ENCODE measurements at places on chromosomes 6 and 20.

DNA sequence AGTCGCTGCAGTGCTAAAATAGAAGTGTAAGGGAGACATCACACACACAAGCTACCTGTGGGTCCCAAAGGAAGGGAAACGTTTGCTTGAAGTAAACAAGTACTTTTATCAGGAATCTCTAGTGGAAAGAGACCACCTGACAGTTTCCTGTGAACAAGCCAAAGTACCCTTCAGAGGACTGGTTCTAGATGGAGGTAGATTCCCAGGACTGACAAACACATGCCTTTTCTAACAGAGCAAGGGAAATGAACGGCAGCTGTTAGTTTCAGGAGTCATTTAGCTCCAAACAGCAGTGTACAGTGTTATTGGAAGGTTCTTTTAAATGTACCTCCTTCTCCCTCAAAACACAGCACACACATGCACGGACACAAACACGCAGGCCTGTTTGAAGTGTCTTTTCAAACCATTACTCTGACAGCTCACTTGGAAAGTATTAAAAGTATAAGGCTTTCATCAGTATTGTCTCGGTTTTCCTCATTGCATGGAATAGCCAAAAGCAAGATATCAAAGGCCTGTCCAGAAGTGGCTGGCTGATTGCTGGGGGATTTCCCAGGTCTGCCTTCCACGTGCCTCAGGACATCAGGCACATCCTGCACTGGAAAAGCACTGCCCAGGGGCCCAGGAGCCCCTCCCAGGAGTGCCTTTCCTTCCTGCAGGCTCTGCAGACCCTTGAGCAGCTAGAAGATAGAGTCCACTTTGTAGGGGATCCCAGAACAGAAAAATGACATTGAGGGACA lies 393.2 kb upstream of the SOX4 start:
- DNase-seq: no peak

GRCh38 chr6:167409079-167409478 lies 84.2 kb downstream of the TTLL2 start:
- DNase-seq: no peak

DNA sequence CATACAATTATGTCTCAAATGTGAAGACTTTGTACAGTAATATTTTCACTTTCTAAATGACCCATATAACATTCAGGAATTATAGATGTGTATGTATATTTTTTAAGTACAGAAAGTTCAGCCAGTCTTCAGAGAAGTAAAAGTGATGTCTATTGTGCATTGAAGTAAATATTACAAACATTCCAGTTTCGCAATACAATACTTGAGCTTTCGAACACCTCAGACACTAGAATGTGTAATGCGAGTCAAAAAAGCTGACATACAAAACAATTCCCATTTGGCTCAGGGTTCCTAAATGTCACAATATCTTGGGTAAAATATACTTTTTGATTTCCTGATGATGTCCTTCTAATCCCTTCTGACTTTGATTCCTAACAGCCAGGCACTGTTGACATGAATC lies 101.4 kb downstream of the ZNF217 start:
- DNase-seq: no peak

DNA sequence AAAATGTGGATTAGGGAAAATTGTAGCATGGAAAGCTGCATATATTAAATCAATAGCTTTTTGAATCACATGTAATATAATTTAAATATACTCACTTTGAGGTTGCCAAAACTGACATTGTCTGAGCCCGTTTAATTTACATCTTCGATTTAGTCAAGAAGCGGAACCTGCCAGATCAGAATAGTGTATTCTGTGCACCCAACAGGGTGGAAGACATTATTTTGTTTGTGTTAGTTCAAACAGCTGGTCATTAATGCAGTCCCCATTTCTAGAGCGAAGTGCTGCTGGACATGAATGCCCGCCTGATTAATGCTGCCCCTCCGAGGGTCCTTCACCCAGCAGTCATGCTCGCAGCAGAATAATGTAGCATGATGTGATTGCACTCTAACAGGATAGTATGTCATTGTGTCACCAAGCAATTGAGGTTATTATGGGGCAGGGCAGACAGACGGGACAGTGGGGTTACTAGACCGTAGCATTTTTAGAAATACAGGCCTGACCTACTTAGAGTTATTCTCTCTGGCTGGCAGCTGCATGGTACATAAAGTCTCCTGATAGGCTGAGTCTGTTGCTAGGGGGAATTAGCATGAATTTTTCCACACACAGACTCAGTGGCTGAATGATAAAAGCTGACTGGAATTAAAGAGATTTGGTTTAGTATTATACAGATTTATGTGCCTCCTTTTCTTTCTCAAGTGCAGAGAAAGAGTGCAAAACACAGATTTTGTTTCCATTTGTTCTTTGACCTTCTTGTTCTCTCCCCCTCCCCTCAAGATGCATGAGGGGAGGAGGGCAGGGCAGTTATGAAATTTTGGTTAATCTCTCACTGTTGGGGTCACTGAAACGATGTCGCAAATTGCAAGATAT lies 147.1 kb downstream of the PRL start:
- no peak for DNase-seq

- DNase-seq: no peak
These were observed 395.4 kb downstream of the ARHGAP18 start for GRCh38 chr6:129314575-129314974.

- DNase-seq: peak; percentile 99
These were observed at the start of gene SYS1 for GRCh38 chr20:45362804-45363610. Gene SYS1, plus strand, starts transcription at chr20:45363156. Its CDS starts 376 bp downstream, at chr20:45363532.

DNA sequence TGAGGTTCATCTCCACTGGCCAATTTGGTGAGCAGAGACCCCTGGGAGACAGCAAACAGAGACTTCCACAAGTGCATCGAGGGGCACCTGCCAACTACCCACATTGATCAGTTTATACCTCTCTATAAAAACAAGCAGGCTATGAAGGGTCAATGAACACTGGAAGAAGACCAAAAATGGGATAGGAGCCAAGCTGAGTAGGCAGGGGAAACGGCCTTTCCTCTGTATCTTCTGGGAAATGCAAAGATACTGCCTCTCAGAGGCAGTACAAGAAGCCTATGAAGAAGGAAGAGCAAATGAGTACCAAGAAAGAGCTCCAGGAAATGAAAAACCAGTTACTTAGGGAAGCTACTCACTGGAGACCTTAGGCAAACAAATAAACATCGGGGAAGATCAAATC lies 247.7 kb downstream of the GMDS start:
- no peak for DNase-seq

GRCh38 chr6:53615633-53616449 lies 49.7 kb downstream of the KLHL31 start:
- DNase-seq: peak; percentile 43

GRCh38 chr6:106886922-106887797 lies 87.4 kb downstream of the CD24 start:
- no peak for DNase-seq

DNA sequence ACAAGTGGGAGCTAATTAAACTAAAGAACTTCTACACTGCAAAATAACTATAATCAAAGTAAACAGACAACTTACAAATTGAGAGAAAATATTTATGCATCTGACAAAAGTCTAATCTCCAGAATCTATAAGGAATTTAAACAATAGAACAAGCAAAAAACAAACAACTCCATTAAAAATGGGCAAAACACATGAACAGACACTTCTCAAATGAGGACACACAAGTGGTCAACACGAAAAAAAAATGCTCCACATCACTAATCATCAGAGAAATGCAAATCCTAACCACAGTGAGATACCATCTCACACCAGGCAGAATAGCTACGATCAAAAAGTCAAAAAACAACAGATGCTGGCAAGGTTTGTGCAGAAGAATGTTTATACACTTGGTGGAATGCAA lies 36.2 kb downstream of the STMND1 start:
- DNase-seq: no peak

- DNase-seq: no peak
These were observed 84.9 kb downstream of the ANKRD60 start for GRCh38 chr20:58143531-58143930.

Data from HFFc6 (cell line).